ENCODE measurements at places on chromosomes 12 and 14.

GRCh38 chr12:121903202-121903601 lies 14.6 kb downstream of the PSMD9 start:
- DNase-seq, result no peak

- DNase-seq, result no peak
Measured at GRCh38 chr12:29528161-29528560, 30.7 kb upstream of the OVCH1 start.

DNA sequence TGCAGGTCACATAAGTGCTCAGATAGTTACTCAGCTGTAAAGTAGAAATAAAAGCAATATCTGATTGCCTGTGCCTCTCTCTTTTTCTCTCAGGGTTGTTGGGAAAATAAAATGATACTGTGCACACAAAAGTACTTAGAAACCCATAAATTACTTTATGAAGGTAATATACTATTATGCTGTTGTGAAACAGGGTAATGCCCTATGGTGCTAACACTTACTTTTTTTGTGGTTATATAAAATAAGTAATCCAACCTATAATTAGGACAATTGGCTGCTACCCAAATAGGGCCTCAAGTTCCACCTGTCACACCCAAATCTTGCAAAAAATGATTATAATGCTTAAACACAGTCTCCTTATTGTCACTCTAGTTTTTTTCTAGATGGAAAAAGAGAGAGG lies 50.6 kb downstream of the DAAM1 start:
- no peak for DNase-seq

- no peak for DNase-seq
Measured at GRCh38 chr14:73459959-73460358, 1.6 kb upstream of the NUMB start.

DNA sequence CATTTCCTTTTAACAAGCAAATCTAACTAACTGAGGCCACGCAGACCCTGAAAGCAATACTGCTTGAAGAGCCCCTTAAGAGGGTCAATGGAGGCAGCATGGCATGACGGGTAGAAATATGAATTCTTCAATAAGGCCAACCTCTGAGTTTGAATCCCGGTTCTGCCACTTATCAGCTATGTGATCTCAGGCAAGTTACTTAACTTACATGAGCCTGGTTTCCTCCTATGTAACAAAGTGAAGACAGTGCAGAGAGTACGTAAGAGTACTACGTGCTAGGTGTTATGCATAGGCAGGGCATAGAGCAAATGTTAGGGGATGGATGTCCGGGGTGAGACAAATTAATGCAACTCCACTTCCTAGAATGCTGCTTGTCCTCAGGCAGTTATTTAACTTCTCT lies 4.7 kb downstream of the HOMEZ start:
- DNase-seq, result no peak

DNA sequence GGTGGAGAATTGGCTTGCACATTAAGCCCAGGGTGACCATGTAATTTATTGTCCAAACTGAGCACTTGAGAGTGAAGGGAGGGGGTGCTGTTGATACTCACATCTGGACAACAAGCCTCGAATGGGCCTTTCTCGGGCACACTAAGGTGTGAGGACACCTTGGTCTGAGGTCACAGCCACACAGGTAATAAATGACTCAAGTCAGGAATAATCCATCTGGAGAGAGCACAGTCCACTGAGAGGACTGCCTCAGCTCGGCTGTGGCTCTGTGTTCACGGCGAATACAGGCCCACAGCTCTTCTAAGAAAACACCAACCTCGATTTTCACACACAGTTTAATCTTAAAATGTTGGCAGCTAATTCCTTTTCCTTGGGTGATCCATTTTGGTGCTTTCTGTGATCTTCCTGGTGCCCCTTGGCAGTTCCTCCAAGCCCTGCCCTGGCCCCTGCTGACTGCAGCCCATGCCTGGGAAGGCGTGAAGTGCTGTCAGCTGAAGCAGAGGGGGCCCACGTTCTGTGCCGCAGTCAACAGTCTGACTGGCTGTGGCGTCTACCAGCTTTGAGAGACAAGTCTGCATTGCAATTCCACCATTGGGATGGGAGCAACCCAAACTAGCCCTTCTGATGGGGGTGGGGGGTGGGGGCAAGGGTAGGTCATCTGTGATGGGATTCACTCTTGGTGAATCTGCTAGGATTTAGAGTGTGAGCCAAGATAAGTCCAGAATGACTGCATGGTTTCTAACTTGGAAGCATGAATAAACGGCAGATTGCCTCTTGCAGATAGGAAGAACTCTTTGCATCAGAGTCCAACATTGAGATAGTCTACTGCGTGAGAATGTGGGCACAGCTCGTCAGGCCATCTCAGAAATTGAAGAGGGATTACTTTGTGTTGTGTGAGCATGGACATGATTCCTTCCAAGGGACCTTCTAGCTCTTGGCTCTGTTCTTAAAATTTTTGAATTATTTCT lies 42.8 kb downstream of the ZNF664 start:
- no peak for DNase-seq

DNA sequence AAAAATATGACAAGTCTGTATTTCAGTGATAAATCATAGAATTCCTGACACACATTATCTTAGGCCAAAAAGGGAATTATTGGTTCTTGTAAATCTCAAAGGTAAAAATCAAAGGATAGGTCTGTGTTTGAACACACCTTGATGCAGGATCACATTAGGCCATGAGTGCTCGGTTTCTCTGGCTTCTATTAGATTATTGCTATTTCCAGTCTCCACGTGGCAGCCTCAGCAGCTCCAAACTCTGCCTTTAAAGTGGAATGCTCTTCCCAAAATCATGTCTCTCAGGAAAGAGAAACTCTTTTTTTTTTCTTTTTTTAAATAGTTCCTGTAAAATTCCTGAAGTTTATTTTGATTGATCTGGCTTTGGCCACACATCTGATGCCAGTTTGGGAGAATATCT lies 105.6 kb upstream of the FRMD6 start:
- no peak for DNase-seq

Measured in gastrocnemius medialis (tissue), 4 donors.